ENCODE measurements at places on chromosomes 4 and X. TPM values are rescaled to one million over a fixed set of nuclear protein-coding genes. Genes with fewer than 3 reads are reported as not detected.

ADRA2C gene
- total RNA-seq = 105 TPM

GNRHR gene
- total RNA-seq = not detected

PPP2R2C gene
- total RNA-seq = 0.41 TPM

BOD1L1 gene
- 53.1 TPM for total RNA-seq

DNA sequence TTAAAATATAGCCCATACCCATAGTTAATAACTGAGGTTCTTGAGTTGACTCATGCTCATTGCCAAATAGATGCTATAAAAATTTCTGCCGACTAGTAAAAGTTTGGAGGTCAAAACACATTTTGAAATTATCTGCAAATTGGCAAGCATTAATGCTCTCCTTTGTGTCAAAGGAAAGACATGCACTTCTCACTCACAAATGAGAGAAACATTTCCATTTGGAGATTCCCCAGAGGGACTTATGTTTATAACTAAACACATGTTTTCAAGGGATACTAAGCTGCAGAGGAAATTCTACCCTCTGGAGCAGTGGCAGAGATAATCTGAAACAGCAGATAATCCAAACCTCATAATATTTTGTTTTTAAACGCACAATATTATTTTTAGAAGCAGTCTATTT is 45.7 kb upstream of the CCDC160 start:
- no peak overlapping the region for H3K27ac ChIP-seq
- H3K4me3 ChIP-seq = no peak overlapping the region
- no peaks in the 10 kb centered on the region for H3K36me3 ChIP-seq
- no peak for DNase-seq
- H3K4me1 ChIP-seq = no peaks in the 10 kb centered on the region

DNA sequence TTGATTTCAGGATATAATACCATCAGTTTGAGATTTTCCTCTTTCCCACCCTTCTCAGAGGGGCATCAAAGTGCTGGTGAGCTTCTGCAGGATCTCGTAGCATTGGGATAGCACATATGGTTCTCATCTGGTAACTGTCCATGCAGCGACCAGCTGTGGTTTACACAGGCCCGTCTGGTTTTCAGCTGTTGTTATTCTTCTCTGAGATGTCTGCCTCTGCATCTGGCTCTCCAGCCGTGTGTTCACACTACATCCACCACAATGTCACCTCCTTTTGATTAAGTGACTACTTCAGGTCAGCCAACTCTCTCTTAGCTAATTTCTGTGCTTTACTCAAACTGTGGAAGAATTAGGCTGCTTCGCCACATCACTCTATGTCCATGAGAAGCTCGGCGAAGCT is 676.7 kb upstream of the TENM3 start:
- no peak for DNase-seq
- no peaks in the 10 kb centered on the region for H3K27me3 ChIP-seq
- no peaks in the 10 kb centered on the region for H3K4me1 ChIP-seq
- no peak overlapping the region for H3K27ac ChIP-seq
- no peak overlapping the region for H3K4me3 ChIP-seq

GRCh38 chrX:20362268-20363267 is 95.9 kb upstream of the RPS6KA3 start:
- no peaks in the 10 kb centered on the region for H3K27me3 ChIP-seq
- H3K4me3 ChIP-seq = no peak overlapping the region
- H3K4me1 ChIP-seq = no peaks in the 10 kb centered on the region
- DNase-seq = no peak
- no peaks in the 10 kb centered on the region for H3K36me3 ChIP-seq

- no peak for DNase-seq
- H3K4me1 ChIP-seq = no peaks in the 10 kb centered on the region
- no peaks in the 10 kb centered on the region for H3K27me3 ChIP-seq
- H3K36me3 ChIP-seq = no peaks in the 10 kb centered on the region
- no peak overlapping the region for H3K4me3 ChIP-seq
- H3K27ac ChIP-seq = no peak overlapping the region
Measured at GRCh38 chrX:87621697-87622096, 104.1 kb downstream of the KLHL4 start.

- DNase-seq = no peak
- no peaks in the 10 kb centered on the region for H3K27me3 ChIP-seq
- no peaks in the 10 kb centered on the region for H3K36me3 ChIP-seq
- H3K4me1 ChIP-seq = no peaks in the 10 kb centered on the region
- H3K4me3 ChIP-seq = no peak overlapping the region
- H3K27ac ChIP-seq = no peak overlapping the region
Measured at GRCh38 chr4:138772366-138772765, 243.2 kb upstream of the NOCT start.

NPNT gene
- total RNA-seq = 240 TPM

- H3K27ac ChIP-seq = peak overlapping the region; percentile 57
- H3K36me3 ChIP-seq = no peaks in the 10 kb centered on the region
- DNase-seq = peak; percentile 25
- peak overlapping the region; percentile 68 for H3K4me3 ChIP-seq
Measured at GRCh38 chr4:183986971-183987946, 82.2 kb downstream of the STOX2 start.

GRCh38 chr4:177802661-177803060 is 360.4 kb upstream of the AGA start:
- no peak for DNase-seq
- no peak overlapping the region for H3K27ac ChIP-seq
- no peak overlapping the region for H3K4me3 ChIP-seq
- H3K36me3 ChIP-seq = no peaks in the 10 kb centered on the region

DNA sequence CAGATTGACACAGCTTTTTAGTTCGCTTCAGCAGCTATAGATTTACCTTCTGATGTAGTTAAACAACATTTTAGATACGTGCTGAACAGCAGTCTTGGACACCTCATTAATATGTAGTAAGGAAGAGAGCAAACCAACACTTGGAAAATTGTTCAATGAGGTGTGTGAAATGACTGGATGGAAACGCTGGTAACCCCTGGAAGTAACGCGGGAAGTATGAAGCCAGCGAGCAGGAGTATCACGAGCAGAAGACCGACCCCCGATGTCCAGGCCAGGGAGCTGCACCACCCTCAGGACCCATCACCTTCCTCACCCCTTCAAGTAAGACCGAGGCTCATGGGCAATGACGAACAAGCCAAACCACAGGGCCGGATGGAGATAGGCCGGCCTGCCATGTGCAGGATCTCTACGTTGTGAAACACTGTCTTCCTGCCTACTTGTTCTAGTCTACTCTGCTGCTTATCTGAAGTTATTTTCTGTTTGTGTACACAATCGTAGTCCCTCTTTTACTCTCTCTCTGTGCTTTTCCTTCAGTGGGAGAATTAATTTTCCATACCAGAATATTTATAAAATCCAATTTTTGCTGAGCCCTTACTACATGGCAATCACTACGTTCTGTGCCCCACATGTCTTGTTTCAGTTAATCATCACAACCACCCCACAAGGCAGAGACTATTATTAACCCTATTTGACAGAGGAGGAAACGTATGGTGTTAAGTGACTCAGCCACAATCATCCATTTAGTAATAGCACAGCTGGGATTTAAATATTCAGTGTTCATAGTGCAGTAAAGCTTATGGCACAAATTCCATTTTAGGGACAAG is 221.7 kb downstream of the APBB2 start:
- no peak overlapping the region for H3K27ac ChIP-seq
- H3K36me3 ChIP-seq = no peaks in the 10 kb centered on the region
- DNase-seq = no peak
- H3K4me1 ChIP-seq = peaks cover 17% of the 10 kb centered on the region

- H3K27ac ChIP-seq = no peak overlapping the region
- DNase-seq = no peak
- no peaks in the 10 kb centered on the region for H3K27me3 ChIP-seq
- no peaks in the 10 kb centered on the region for H3K36me3 ChIP-seq
Measured at GRCh38 chr4:86013621-86014020, 346.2 kb downstream of the MAPK10 start.

Data from thoracic aorta (tissue), 2 donors.